ENCODE measurements at places on chromosomes 1 and 21. TPM values are rescaled to one million over a fixed set of nuclear protein-coding genes. Genes with fewer than 3 reads are reported as not detected.

The MAP10 gene
- not detected for total RNA-seq

The IRF2BP2 gene
- 47.8 TPM for total RNA-seq

The RXFP4 gene
- total RNA-seq: 0.55 TPM

The FMO3 gene
- not detected for total RNA-seq

The BSND gene
- not detected for total RNA-seq

The CLDN17 gene
- not detected for total RNA-seq

The TBX19 gene
- total RNA-seq: not detected

The WLS gene
- total RNA-seq: 40.5 TPM

The PPFIA4 gene
- total RNA-seq: 2.4 TPM

The CASP9 gene
- 6.2 TPM for total RNA-seq

The C1orf116 gene
- total RNA-seq: 0.20 TPM

The CCDC18 gene
- total RNA-seq: 12.0 TPM

The EFNA3 gene
- 7.0 TPM for total RNA-seq

The ZNF593OS gene
- not detected for total RNA-seq

The SDC3 gene
- 23.8 TPM for total RNA-seq

The LCE2A gene
- 3.0 TPM for total RNA-seq

The GABRD gene
- total RNA-seq: not detected

The C1QA gene
- total RNA-seq: not detected

The FLG2 gene
- total RNA-seq: not detected

The COL6A2 gene
- total RNA-seq: 62.8 TPM

The FMO5 gene
- total RNA-seq: 0.07 TPM

The OR2AK2 gene
- total RNA-seq: not detected

The SPRR5 gene
- not detected for total RNA-seq

The TIAM1 gene
- 1.3 TPM for total RNA-seq

The PPP2R5A gene
- total RNA-seq: 11.3 TPM

The RIMS3 gene
- 0.57 TPM for total RNA-seq

The OR2T11 gene
- not detected for total RNA-seq

The WNT3A gene
- not detected for total RNA-seq

The SMYD3 gene
- 18.7 TPM for total RNA-seq

The NUP133 gene
- 25.5 TPM for total RNA-seq

The NIBAN1 gene
- 27.6 TPM for total RNA-seq

The OR6K3 gene
- not detected for total RNA-seq

The MATN1 gene
- total RNA-seq: not detected

The LRRC38 gene
- total RNA-seq: 0.71 TPM

The IKBKE gene
- 13.8 TPM for total RNA-seq

The TP73 gene
- 0.27 TPM for total RNA-seq

The TAF1A gene
- total RNA-seq: 14.5 TPM

The SPRR1A gene
- total RNA-seq: not detected

The S1PR1 gene
- 15.5 TPM for total RNA-seq

The RNU1-2 gene
- total RNA-seq: not detected

The LCE1D gene
- not detected for total RNA-seq

The AK5 gene
- total RNA-seq: 14.9 TPM

The SPATA45 gene
- total RNA-seq: not detected

The CAPN2 gene
- total RNA-seq: 382 TPM

Data from HT1080 (cell line).